PC-9 (cell line): ENCODE measurements at places on chromosomes 12 and 14. TPM values are rescaled to one million over a fixed set of nuclear protein-coding genes. Genes with fewer than 3 reads are reported as not detected.

Gene SRGAP1
- 18.0 and 24.5 TPM in 2 replicates for total RNA-seq

GRCh38 chr12:88391556-88391955, 188.7 kb downstream of the KITLG start:
- no peak overlapping the region for H3K4me3 ChIP-seq
- H3K36me3 ChIP-seq, result no peaks in the 10 kb centered on the region
- no peaks in the 10 kb centered on the region for H3K4me1 ChIP-seq
- no peak overlapping the region for H3K27ac ChIP-seq
- DNase-seq, result no peak

GRCh38 chr12:132887513-132888351, at the start of gene CHFR:
Gene CHFR, minus strand, starts transcription at chr12:132887605. Its CDS starts 277 bp downstream, at chr12:132887328.
- peak; percentile 92 for DNase-seq
- no peaks in the 10 kb centered on the region for H3K36me3 ChIP-seq
- peak within 1 kb of the TSS; percentile 95 for H3K4me3 ChIP-seq
- 0 out of 2 replicates have a peak, but pooled peaks cover 3% of the 10 kb centered on the region for H3K27me3 ChIP-seq
- H3K4me1 ChIP-seq, result no peaks in the 10 kb centered on the region

Gene PPP1R13B
- total RNA-seq, result 26.5 and 36.5 TPM in 2 replicates

Gene TAS2R9
- not detected in 2 replicates for total RNA-seq

DNA sequence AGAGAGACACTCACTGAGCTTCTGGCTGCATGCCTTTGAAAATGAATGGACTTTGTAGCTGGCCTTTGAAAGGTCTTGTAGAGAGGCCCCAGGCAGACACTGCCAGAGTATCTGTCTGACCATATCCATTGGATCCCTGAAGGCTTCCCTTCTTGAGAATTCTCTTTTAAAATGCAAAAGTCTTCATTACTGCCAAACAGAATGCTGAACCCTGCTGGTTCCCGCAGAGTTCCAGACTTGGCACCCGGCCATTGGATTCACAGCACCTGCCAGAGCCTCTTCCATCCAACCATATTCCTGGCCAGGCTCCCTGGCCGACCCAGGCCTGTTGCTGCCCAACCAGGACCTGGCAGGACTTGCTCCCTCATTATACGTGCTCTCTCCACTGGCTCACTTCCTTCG, 182.5 kb downstream of the GXYLT1 start:
- H3K27me3 ChIP-seq, result no peaks in the 10 kb centered on the region
- no peak for DNase-seq
- H3K4me3 ChIP-seq, result no peak overlapping the region
- no peaks in the 10 kb centered on the region for H3K36me3 ChIP-seq
- no peaks in the 10 kb centered on the region for H3K4me1 ChIP-seq

Gene POTEM
- total RNA-seq, result not detected in 2 replicates

DNA sequence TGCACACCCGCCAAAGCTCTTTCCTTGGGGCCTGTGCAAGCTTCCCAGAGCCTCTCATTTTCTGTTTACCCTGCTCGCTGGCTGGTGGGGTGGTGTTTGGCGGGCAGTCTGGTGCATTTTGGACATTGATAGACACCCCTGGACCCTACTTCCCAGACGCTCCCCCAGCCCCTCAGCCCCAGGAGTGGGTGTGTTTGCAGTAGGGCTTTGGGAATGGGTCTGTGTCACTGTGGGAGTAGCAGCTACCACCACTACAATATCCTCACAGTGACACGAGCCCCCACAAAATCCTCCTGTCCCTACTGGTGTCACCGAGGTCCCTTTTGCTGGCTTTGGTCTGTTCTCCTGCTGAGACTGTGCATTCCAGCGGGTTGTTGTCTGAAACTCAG, 371.3 kb downstream of the TMEM121 start:
- no peak for DNase-seq
- no peak overlapping the region for H3K27ac ChIP-seq
- peaks cover 55% of the 10 kb centered on the region for H3K27me3 ChIP-seq
- no peaks in the 10 kb centered on the region for H3K36me3 ChIP-seq
- H3K4me3 ChIP-seq, result no peak overlapping the region

Gene KCNH5
- 1.4 TPM in 2 replicates for total RNA-seq

Gene TMEM30B
- 15.2 and 19.6 TPM in 2 replicates for total RNA-seq

Gene GPR135
- 13.6 and 15.2 TPM in 2 replicates for total RNA-seq

Gene PRIMA1
- not detected in 2 replicates for total RNA-seq

Gene TAS2R14
- total RNA-seq, result 1.8 and 3.3 TPM in 2 replicates

Gene KRT82
- not detected in 2 replicates for total RNA-seq

Gene RNASE3
- not detected in 2 replicates for total RNA-seq

Gene PELI2
- 7.9 and 10.0 TPM in 2 replicates for total RNA-seq

GRCh38 chr14:22897357-22897756, 14.3 kb downstream of the REM2 start:
- H3K4me1 ChIP-seq, result no peaks in the 10 kb centered on the region
- H3K27ac ChIP-seq, result no peak overlapping the region
- H3K27me3 ChIP-seq, result no peaks in the 10 kb centered on the region
- DNase-seq, result no peak

GRCh38 chr14:94310248-94310647, 12.9 kb downstream of the SERPINA6 start:
- H3K27ac ChIP-seq, result no peak overlapping the region
- H3K4me1 ChIP-seq, result no peaks in the 10 kb centered on the region
- no peak overlapping the region for H3K4me3 ChIP-seq
- no peak for DNase-seq
- no peaks in the 10 kb centered on the region; the same call in 1 of the 2 replicates for H3K27me3 ChIP-seq
- H3K36me3 ChIP-seq, result no peaks in the 10 kb centered on the region

DNA sequence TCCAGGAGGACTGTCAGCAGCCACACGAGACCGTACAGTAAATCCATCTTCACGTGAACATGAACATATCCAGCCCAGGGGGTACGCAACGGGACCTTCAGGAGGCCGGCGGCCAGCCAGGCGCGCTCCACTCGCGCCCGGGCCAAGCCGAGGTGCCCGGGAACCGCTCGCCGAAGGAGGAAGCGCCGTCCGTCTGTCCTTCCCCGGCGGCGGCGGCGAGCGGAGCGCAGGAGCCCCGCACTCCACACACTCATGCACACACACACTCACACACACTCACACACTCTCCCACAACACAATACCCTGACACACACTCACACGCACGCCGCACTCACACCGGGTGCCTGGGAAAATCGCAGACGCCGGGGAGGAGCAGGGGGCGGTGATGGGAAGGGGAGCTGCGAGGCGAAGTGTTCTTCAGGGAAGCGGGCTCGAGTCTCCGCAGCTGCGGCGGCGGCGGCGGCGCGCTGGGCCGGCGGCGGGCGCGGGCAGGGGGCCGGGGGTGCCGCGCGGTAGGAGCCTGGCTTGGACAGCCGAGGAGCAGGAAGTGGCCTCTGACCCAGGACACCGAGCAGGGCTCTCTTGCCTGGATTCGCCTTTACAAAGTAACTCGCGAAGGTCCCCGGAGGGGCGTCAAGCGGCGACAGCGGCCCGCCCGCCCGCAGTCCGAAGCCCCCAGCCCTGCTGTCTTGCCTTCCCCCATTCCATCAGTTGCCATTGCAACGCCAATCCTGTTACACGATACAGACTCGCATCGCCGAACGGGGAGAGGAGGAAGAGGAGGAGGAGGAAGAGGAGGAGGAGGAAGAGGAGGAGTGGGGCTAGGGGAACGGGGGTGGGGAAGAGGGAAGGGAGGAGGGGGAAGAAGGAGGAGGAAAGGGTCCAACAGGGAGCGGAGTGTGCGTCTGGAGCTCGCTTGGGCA, 601 bp downstream of the MDGA2 start:
- H3K27me3 ChIP-seq, result no peaks in the 10 kb centered on the region
- no peak overlapping the region for H3K27ac ChIP-seq
- DNase-seq, result no peak
- H3K36me3 ChIP-seq, result no peaks in the 10 kb centered on the region

Gene SLC39A5
- total RNA-seq, result 0.87 and 2.8 TPM in 2 replicates

GRCh38 chr12:561908-562593, 101.2 kb downstream of the NINJ2 start:
- no peaks in the 10 kb centered on the region for H3K4me1 ChIP-seq
- peaks cover 14% of the 10 kb centered on the region; the same call in 1 of the 2 replicates for H3K27me3 ChIP-seq
- H3K36me3 ChIP-seq, result no peaks in the 10 kb centered on the region
- H3K27ac ChIP-seq, result no peak overlapping the region

DNA sequence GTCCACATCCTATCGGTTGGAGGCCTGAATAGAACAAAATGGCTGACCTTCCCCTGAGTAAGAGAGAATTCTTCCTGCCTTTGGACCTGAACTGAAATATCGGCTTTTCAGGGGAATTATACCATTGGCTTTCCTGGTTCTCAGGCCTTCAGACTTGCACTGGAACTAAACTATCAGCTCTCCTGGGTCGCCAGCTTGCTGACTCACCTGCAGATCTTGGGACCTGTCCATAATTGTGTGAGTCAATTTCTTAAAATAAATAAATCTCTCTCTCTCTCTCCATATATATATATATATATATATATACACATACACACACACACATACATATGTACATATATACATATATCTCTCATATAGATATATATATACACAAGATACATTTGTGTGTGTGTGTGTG, 41.6 kb downstream of the KCNK10 start:
- H3K4me1 ChIP-seq, result no peaks in the 10 kb centered on the region
- H3K36me3 ChIP-seq, result no peaks in the 10 kb centered on the region

Gene KMT2D
- total RNA-seq, result 94.0 and 97.9 TPM in 2 replicates

DNA sequence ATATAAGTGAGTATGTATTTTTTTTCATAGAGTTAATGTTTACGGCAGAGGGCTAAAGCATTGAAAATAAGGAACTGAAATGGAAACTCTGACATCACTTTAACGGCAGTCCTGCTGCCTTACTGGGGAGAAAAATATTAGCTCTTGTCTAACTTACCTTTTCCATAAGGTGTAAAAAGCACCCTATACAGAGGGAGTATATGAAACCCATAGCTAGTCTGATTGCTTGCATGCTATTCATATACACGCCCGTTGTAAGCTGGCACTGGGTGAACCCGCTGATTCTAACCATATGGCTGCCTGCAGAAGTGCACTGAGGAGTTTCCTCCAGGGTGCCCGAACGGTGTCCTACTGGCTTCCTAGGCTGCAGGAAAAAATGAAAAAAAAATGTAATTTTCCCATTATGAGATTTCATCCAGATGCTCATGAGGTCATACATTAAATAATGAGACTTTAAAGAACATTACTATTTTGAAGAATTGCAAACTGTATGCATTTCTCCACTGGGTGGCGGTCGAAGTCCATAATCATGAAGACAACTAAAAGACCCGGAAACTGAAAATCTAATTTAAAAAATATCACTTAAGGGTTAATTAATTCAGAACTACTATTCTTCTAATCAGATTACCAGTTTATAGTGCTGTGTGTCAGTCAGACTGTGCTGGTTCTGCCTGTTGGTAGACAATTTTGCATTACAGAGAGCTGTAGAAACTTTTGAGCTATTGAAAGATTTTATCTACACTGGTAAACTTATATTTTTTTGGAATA, 144.7 kb downstream of the ALX1 start:
- no peaks in the 10 kb centered on the region for H3K27me3 ChIP-seq
- no peaks in the 10 kb centered on the region for H3K4me1 ChIP-seq

Gene CCDC196
- total RNA-seq, result not detected in 2 replicates

- no peak overlapping the region for H3K4me3 ChIP-seq
- H3K27me3 ChIP-seq, result peaks cover 31% of the 10 kb centered on the region; the same call in 1 of the 2 replicates
- DNase-seq, result no peak
- no peaks in the 10 kb centered on the region for H3K36me3 ChIP-seq
- H3K27ac ChIP-seq, result no peak overlapping the region
Observed at GRCh38 chr14:69882915-69883314, 3.7 kb downstream of the SMOC1 start.

DNA sequence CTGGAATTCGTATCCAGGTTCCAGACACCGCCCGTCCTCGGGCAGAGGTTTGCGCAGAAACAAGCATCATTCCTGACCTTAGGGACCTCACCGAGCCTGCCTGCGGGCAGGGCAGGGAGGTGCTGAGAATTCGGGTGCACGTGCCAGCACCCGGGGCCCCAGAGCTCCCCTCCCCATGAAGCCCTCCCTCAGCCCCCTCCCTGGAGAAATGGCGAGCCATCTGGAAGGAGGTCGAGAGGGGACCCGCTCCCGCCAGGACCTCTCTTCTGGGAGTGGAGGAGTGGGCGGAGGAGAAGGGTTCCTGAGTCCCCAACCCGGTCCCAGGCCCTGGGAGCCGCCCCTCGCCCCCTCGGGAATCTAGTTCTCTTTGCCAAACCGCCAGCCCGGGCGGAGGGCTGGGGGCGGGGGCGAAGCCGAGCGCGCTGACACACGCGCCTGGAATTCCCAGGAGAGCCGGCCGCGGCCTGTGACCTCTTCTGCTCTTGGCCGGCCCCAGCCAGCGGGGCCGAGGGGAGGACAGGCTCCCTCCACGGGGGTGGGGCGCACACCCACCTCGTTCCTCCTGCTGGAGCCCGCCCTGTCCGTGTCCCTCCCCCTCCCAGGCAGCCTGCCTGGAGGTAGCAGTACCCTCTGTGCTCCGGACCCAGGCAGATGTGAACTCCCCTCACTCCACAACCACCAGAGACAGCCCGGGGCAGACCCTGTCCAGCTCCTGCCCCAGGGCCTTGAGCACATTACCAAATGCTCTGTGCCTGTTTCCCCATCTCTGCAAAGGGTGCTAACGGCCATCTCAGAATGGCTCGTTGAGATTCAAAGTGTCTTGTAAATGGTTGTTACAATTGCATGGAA, 23.0 kb upstream of the GPR132 start:
- H3K27ac ChIP-seq, result peak overlapping the region; percentile 80
- no peaks in the 10 kb centered on the region for H3K27me3 ChIP-seq
- peak; percentile 85 for DNase-seq
- peak overlapping the region; percentile 80 for H3K4me3 ChIP-seq
- H3K36me3 ChIP-seq, result no peaks in the 10 kb centered on the region

Gene CCDC177
- total RNA-seq, result not detected in 2 replicates

- peaks cover 11% of the 10 kb centered on the region for H3K4me1 ChIP-seq
- DNase-seq, result no peak
- no peaks in the 10 kb centered on the region for H3K27me3 ChIP-seq
- H3K4me3 ChIP-seq, result no peak overlapping the region
Observed at GRCh38 chr14:104867371-104868059, 2.4 kb downstream of the CEP170B start.

- H3K4me3 ChIP-seq, result peak overlapping the region; percentile 15; the same call in 1 of the 2 replicates
- no peak for DNase-seq
- no peaks in the 10 kb centered on the region for H3K27me3 ChIP-seq
- peak overlapping the region; percentile 59 for H3K27ac ChIP-seq
- H3K36me3 ChIP-seq, result no peaks in the 10 kb centered on the region
Observed at GRCh38 chr12:116165036-116165425, 112.5 kb downstream of the MED13L start.

DNA sequence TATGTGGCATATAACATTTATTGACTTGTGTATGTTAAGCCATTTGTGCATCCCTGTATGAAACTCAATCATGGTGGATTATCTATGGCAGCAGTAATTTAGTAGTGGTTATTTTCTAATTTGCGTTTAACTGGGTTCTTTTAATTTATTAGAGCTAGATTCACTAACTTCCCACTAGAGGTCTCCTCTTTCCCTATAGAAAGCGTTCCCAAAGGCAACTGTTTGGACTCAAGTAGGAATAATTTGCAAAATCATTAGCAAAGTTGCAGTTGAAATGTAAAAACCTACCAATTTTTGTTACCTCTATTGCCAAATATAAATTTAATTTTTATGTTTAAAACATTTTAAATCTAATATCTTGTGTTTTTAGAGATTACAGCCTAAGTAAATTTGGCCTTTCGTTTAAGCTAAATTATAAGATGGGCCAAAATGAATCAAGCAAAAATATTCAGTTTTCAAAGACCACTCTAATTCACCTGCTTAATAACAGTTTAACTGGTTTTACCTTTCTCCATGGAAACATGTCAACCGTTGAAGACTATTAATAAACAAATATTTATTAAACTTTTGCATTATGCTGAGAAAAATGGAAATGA, 6.0 kb downstream of the DMAC2L start:
- peaks cover 5% of the 10 kb centered on the region for H3K36me3 ChIP-seq
- H3K4me1 ChIP-seq, result peaks cover 37% of the 10 kb centered on the region
- H3K4me3 ChIP-seq, result no peak overlapping the region
- H3K27me3 ChIP-seq, result no peaks in the 10 kb centered on the region
- DNase-seq, result no peak
